ENCODE measurements at places on chromosomes 3 and 15. TPM values are rescaled to one million over a fixed set of nuclear protein-coding genes. Genes with fewer than 3 reads are reported as not detected.

DNA sequence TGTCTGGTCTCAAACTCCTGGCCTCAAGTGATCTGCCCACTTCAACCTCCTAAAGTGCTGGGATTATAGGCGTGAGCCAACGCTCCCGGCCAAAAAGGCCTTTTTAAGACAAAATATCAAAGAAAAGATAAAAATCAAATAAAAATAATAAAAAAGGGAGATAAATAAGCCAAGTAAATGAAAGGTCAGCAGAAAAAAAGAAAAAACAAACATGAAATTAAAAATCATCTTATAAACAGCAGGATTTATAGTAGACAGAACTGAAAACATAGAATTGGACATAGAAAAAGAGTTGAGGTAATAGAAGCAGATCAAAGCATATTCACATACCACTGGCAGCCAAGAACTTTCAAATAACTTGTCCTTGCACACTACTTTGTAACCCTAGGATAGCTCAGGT is 983.4 kb downstream of the ROBO2 start:
- DNase-seq, result no peak

GRCh38 chr3:55910543-55910942 is 423.4 kb upstream of the WNT5A start:
- DNase-seq, result no peak

The SERINC4 gene
- not detected for total RNA-seq

DNA sequence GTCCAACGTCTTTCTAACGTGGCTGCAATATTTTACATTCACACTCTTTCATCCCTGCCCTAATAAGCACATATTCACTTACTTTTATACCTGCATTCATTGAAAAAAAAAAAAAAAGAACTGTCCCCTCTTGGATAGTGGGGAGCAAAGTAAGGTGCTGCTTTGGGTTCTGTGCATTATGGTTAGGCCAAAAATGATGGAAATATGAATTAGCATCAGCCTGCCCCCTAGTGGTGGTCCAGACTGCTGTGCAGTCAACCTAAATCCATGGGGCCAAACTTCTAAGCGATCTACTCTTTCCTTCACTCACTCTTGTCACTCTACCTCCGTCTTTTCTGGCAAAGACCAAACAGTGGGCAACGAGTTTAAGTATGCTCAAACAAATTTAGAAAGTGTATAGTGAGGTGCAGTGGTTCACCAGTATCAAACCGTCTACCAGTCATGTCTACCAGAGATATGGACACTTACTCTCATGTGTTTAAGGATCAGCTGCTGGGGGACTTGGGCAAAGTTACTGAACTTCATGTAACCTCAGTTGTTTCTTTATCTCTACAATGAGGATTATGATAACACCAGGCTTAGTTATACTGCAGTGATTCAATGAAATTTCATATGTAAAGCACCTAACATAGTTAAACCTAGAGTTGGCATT is 61.5 kb upstream of the GRM7 start:
- DNase-seq, result no peak

The EFCAB12 gene
- 0.76 TPM for total RNA-seq

The GOLGA8R gene
- 5.3 TPM for total RNA-seq

DNA sequence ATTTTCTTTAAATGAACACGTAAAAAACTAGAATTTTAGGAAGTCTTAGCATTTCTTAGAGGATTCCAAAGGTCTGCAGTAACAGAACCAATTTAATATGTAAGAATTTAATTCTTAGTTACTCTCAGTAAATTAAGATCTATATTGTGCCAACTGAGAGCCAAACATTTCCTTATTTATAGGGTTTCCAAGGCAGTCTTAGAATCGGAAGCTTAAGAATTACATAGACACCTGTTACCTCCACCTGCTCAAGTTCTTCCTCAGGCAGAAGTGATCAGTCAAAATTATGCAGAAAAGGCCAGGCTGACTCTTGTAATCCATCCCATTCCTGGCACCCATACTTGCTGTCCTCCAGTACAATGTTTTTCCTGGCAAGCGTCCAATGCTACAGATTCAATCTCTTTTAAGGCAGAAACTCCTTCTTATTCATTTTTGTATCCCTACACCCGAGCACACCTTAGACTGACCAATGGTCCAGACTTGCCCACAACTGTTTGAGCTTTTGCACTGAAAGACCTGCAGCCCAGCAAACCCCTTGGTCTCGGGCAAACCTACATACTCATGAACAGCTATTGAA is 64.3 kb downstream of the NCEH1 start:
- no peak for DNase-seq

DNA sequence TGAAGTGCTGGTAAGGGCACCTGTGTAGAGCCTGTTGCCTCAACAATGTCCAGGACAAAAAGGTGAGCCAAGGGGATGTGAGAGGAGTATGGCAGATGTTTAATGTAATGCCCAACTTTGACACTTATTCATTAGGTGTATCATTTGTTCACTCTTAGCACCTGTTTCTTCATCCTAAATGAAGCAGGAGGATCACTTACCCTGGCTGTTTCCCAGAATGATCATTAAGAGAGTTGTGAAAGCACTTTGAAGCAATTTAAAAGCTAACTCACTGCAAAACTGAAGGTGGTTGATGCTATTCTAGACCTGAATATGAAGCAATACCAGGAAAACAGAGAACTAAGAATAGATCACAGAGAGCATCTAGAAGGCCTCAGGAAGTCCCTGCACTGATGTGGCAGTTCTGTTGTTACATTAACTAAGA is 3.4 kb upstream of the HHLA2 start:
- no peak for DNase-seq

DNA sequence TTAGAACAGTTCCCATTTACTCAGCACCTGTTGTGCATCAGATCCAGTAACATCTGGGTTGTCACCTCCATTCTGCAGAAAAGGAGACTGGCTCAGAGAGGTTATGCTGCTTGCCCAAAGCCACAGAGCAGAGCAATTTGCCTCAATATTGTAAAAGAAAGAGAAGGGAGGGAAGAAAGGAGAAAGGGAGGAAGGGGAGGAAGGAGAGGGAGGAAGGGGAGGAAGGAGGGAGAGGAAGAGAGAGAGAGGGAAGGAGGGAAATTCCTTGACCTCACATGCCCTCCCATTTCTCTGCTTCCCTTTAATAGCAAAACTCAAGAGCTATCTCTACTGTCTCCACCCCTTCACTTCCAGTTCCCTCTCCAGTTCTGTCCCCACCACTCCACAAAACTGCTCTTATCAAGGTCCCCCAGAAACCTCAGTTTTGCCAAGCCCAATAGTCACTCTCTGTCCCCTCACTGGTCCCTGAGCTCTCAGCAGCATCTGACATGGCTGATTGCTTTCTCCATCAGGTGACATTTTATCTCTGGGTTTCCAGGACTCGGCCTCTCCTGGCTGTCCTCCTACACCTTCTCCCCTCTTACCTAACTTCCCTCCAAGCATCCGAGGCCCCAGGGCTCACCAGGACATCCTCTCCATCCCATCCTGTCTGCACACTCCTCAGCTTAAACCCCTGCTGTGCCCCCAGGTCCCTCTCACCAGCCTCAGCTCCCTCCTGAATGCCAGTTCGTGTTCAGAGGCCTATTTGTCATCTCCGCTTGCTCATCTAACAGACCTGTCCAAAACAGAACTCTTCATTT is 104.7 kb upstream of the LINGO1 start:
- no peak for DNase-seq

DNA sequence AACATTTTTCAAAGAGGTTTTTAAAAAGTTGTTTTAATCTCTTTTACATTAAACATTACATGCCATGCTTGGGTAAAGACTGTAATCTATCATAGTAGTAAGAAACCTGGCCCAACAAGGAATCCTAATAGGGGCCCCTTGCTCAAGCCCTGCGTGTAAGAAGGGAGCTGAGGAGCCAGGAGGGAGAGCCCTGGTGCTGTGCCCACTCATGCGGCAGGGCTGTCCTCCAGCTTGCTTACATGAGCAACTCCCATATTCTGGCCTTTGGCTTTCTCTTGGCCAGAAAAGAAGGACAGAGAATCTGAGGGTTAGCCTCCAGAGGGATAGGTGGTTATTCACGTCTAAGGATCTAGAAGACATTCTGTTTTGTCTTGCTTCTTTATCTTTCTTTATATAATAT is 49.8 kb downstream of the KBTBD12 start:
- no peak for DNase-seq

- no peak for DNase-seq
These were observed 46.2 kb downstream of the TBL1XR1 start for GRCh38 chr3:177150970-177151627.
